ENCODE measurements at places on chromosomes 3 and 15.

- DNase-seq = no peak
These were observed 37.8 kb upstream of the RORA start for GRCh38 chr15:61266921-61267320.

- no peak for DNase-seq
These were observed 21.7 kb upstream of the TBC1D21 start for GRCh38 chr15:73851689-73852088.

GRCh38 chr3:123941542-123941941 is 19.5 kb downstream of the CCDC14 start:
- no peak for DNase-seq

- no peak for DNase-seq
These were observed 335.6 kb downstream of the TUSC7 start for GRCh38 chr3:117045143-117045542.

DNA sequence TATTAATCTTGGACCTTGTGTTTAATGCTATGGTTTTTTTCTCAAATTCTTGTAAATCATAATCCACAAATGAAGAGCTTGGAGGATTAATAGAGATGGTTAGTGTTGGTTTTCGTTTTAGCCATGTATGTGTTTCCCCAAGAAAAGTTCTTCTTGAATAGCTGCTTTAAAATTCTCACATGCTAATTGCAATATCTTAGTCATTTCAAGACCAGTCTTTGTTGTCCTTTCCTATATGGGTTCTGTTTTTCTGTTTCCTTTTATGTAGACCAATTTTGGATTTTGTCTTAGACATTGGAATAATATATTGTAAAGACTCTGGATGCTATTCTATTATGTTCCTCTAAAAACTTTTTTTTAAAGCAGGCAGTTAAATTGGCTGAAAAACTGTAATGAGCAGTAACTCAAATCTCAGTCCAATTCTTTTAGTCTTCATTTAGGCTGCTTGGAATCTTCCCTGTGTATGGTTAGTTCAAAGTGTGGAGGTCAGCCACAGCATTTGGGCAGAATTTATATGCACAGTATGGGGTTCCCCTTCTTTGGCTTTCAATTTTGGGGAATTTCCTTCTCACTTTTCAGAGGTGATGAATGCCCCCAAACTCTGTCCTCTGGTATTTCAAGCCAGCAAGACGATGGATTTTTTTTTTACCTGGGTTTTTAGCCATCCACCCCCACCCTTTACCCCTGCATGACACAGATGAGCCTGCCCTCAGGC is 39.1 kb upstream of the DNAJC13 start:
- no peak for DNase-seq

Data from activated CD4-positive, CD25-positive, alpha-beta regulatory T cell treated with anti-CD3 and anti-CD28 coated beads, Interleukin-2, amount 50 U/mL, for 72 hours (primary cell).